ENCODE measurements at places on chromosomes 1 and 21.

GRCh38 chr1:33768106-33768505, 95.8 kb upstream of the HMGB4 start:
- DNase-seq = no peak

DNA sequence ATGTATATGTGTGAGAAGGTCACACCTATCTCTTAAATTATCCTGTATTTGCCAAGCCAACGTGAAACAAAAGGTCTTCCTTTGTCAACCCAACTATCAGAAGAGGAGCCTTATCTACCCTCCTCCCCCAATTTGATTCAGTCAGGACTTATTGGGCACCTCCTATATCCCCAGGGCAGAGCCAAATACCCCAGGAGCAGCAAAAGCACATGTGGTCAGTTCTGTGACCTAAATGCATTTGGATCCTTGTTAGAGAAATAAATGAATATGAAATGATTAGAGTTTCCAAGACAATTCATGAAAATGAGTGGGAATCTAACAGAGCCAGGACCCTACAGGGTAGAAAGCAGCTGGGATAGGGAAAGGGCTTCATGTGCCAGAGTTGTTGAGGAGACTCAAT, 37.0 kb upstream of the KCND3 start:
- DNase-seq = no peak

DNA sequence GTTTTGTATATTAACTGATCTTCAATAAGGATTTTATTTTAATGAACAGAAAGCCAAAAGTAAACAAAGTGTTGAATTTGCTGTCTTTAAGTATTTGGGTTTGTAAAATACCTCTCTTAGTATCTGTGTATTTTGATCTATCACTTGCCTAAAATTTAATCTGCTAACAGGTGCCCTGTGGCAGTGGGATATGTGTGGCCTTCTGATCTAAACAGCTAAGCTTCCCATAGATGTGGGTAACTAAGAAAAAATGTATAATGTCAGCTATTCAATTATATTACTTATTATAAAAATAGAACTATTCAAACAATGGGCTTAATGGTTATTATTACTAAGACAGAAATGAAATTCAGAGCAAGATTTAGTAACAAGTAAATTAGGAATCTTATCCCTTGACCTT, 15.2 kb downstream of the LRRC39 start:
- no peak for DNase-seq

GRCh38 chr21:15240848-15241247, 176.0 kb upstream of the NRIP1 start:
- no peak for DNase-seq

DNA sequence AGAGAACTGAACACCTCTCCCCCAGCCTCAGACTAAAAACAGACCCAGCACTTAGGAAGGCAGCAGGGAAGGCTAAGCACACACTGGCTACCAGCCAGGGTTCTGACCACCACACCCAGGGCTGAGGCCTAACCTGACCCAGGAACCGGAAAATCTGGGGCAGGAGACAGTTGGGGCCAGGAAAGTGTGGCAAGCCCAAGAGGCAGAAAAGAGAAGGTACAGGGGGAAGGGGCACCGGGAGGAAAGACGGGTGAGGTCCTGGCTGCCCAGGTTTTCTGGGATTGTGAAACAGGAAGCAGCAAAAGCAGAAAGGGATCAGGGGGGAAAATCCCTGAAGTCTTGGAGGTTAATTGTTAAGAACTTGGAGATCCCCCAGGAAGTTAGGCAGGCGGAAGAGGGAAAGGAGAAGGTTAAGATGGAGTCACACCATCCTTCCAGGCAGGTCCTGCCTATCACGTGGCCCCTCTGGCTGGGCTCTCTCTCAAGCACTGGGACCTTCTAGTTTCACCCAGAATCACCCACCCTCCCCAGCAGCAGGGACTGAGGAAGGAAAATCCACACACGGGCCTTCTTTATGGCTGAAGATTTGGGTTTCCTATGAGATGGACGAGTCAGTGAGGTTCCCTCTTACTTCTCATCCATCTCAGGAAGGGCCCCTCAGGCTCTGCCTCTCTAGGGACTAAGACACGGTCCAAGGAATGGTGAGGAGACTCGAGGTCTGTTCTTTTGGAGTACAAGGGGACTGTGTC, 2.6 kb downstream of the HDGF start:
- peak; percentile 50 for DNase-seq

DNA sequence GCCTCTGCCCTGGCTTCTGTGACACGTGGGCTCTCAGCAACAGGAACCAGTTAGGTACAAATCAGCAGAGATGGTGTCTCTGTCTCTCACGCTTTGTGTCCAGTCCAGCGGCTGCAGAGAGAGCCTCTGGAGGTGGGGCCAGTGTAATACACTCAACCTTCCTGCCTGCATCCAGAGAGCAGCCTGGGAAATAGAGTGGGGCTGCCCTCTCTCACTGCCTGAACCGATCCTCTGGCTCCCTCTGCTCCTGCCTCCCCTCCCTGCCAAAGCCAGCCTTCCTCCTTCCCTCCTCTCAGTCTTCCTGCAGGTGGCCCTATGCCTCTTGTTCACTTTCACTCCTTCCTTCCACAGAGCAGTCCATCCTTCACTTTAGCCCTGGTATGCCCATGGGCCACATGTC, at the start of gene ZNF648:
TSS of gene ZNF648 (minus strand) at position 119 of the 400 bp plus-strand sequence. CDS start 3,702 bp downstream, outside the sequence.
- DNase-seq = no peak

DNA sequence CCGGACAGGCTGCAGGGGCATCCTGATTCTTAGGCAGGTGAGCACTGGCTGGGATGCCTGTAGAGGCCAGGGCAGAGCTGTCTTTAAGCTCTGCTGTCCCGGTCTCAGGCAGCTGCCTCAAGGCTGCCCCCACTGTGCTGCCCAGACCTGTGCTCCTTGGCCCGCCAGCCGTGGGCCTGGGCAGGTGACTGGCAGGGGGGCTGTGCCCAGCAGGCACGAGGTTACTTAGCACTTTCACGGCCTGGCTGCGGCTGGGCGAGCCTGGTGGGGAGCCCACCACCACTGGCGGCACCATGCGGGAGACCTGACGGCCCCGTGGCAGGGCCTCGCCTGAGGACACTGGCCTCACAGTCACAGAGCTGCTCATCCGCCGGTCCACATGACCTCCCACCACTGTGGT, 8.2 kb downstream of the CRYBG2 start:
- DNase-seq = no peak

- no peak for DNase-seq
These were observed 89.8 kb downstream of the SLC16A1 start for GRCh38 chr1:112866151-112866550.

GRCh38 chr1:89041119-89041641, 18.5 kb upstream of the GBP3 start:
- DNase-seq = no peak

DNA sequence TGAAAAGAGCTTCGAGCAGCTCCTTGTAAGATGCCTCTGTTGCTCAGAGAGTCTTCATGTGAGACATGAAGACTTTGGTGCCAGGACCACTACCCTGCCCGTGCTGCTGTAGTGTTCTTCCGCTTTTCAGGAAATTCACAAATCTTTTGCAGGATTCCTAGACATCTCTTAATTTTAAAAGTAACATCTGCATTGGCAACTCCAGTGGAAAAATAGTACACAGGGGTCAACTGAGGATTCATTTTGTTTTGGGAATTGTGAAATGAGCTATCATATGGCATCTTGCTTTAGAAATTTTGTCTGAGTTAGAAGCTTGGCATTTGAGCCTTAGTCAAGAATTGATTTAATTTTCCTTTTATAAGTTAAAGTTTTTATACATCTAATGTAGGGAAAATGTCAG, 7.2 kb downstream of the PRDM2 start:
- DNase-seq = no peak

All from chondrocyte (in vitro differentiated cells).